ENCODE measurements at places on chromosomes 11 and 22.
A peak's percentile ranks its signal among the peaks of the same experiment; 100 is the strongest.

- no peak for DNase-seq
These were observed 816.2 kb upstream of the LUZP2 start for GRCh38 chr11:23680488-23681230.

DNA sequence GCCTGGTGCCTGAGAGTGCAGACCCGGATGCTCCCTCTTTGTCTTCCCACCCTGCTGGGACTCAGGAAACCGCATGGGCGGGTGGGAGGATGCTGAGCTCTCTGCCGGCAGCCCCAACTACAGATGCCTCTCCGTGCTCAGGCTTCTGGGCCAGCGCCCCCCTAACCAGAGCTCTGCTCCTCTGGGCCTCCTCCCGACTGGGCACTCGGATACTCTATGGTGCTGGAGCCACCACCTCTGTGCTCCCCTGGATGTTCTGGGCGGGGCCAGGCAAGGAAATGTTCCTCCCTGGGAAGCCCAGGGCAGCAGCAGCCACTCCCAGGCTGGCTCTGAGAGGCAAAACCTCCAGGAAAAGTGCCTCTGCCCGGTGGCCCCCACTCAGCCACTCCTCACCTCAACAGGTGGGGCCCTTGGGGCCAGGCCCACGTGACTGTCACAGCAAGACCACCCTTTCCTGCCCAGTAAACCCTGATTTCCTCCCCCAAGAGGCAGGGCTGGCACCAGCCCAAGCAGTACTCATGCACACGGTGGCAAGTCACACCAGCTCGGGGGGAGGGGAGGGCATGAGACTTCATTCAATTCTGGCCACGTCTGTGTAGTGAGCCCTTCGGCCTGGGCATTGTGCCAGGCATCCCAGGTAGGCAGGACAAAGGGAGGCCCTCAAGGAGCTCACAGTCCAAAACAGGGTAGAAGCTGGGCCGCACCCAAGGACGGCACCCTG is 54.7 kb upstream of the TCF20 start:
- DNase-seq, result peak; percentile 23

GRCh38 chr22:44795701-44796630 is 43.6 kb downstream of the ARHGAP8 start:
- DNase-seq, result no peak

DNA sequence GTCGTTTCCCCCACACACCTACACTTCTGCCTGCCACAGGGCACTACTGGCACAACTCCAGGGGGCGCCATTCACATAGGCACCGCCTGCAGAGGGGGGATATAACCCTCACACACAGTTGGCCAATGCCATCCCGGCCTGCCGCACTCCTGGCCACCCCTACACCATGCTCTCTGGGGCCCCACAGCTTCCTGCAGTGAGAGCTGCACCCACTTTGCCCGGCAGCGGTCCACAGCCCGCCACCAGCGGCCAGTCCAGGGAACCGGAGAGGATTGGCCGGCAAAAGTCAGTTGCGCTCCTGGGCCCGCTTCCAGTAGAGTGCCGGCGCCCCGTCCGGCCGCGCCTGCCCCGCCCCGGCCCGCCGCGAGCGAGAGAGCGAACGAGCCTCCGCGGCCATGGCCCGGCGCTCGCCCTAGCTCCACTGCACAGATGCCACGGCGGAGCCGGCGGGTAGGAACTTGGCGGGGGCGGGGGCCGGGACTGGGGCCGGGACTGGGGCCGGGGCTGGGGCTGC is 25.6 kb upstream of the SUSD2 start:
- peak; percentile 79 for DNase-seq

- DNase-seq, result no peak
These were observed 9.3 kb upstream of the ANKRD13D start for GRCh38 chr11:67279589-67280340.

DNA sequence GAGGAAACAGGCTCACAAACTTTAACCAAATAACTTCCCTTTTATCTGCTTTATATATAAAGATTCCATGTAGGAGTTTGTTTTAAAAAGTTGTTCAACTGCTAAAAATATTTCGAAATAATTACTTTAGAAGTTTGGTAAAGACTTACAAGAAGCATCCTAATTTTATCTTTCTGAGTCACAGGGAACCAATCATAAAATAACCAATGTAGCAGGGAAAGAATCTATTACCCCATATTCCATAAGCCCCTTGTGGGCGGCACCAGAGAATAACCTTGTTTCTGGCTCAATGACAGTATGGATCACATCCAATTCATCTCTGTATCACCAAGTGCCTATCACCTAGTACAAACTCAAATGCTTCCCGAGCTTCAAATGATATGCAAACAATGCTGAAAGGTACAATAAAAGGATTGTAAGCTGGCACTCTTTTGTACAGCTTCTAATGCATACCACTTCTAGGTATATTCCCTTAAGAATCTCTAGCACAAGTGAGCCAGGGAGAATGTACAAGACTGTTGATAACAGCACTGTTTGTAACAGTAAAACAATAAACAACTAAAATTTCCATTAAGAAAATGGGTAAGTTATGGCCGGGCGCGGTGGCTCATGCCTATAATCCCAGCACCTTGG is 158.4 kb downstream of the ATG16L2 start:
- no peak for DNase-seq

- peak; percentile 94 for DNase-seq
These were observed 2.6 kb upstream of the BCL9L start for GRCh38 chr11:118928101-118928869.

DNA sequence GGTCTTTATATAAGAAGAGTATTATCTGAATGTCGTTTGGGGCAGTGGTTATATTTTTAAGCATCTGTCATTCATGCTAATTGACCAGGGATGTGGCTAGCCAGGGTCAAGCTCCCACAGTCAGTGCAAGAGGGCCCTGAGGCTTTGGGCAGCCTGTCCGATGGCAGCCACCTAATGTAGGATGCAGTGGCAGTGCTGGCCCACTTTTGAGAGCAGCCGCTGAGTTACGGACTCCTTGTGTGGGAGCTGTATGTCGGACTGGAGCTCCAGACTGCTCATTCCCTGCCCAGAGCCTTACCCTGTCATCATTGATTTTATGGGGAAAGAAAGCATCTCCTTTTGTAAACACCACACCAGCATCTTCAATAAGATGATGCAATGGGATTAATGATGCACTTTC is 99.5 kb downstream of the SYT9 start:
- DNase-seq, result no peak

DNA sequence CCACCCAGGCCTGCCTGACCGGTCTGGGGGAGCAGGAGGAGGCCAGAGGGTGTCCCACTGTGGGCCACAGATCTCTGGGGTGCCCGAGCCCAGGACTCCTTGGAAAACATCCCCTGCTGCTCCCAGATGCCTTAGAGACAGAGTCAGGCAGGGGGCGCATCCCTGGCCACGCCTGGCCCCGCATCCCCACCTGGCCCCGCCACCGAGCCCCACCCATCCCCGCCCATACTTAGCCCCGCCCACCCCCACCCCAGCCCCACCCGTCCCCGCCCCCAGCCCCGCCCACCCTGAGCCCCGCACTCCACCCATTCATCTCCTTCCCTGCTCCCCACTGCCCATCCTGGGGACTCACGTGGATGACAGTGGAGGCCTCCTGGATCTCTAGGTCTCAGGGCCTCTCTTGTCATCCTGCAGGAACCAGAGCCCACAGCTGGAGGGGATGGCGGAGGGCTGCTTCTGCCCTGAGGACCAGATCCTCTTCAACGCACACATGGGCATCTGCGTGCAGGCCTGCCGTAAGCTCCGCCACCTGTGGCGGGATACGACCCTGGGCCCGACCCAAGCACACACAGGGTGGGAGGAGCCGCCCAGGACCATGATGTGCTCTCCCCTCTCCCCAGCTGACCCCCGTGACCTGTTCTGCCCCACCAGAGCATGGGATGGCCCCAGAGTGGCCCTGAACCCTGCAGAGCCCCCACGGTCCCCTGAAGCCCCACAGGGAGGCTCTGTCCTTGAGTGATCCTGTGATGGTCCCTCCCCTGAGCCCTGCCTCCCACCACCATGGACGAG is 33.6 kb downstream of the MUC5B start:
- DNase-seq, result no peak

GRCh38 chr11:1529774-1530173 is 42.3 kb downstream of the DUSP8 start:
- DNase-seq, result no peak

- DNase-seq, result no peak
These were observed 9.4 kb downstream of the TRIM29 start for GRCh38 chr11:120128392-120129119.

DNA sequence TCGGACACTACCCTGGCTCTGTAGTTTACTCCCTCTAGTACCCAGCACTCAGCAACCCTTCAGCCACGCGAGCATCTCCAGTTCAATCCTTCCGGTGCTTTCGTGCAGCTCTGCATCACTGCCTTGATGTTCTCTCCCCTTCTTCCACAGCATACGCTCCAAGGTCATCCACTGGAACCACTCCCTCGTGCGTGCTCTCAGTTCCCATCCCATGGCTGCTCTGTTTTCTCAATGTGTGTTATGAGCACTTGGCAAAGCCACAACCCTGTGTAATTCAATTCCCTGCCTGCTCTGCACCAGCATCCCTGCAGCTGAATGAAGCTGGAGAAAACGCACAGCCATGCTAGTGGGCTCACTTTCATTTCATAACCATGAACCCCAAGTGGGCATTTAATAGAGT is 38.5 kb upstream of the NFRKB start:
- DNase-seq, result no peak

DNA sequence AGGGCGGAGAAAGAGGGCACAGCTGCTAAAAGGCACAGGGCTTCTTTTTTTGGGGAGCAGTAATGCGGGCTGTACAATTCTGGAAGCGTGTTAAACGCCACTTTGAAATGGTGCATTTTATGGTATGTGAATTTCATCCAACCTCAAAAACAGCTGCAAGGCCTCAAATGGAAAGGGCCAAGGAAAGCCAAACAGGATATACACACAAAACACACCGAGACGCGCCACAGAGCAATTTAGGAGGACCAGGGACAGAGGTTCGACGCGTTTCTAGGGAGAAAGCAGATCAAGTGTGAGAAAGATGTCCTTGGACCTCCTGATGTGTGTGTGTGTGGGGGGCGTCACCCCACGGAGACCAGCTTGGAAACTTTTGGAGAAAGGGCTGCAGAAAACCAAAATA is 31.1 kb downstream of the TSPAN4 start:
- DNase-seq, result no peak

DNA sequence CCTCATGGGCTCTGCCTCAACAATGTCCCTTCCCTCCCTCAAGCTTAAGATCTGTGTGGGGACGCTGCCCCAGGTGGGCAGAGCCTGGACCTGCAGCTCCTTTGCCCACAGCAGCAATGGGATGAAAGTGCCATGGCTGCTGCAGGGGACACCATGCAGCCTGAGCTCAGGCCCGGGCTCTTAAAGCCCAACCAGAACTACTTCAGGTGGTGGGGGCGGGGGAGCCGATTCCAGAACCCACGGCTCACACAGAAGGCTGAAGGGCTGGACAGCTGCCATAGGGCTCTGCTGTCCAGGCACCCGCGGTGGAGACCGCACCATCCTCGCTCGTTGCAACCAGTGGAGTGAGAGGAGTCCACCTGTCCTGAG is 12.5 kb downstream of the CHID1 start:
- DNase-seq, result peak; percentile 71

DNA sequence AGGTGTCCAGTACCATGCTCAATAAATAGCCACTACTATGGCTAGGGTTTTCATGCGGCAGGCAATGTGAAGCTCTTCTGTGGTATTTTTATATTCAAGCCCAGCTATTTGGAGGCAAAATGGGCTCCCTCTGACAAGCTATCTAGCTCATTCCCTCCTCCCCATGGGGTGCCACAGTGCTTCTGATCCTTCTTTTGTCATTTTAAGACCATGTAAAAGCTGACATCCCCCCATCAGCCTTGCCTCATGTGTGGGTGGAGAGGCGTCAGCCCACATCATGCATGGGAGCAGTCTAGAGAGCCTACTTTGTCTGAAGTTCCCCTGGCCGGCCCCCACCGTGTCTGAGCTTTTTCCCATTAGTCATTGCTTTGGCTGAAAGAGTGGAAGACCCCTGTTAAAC is 59.8 kb downstream of the NAV2 start:
- no peak for DNase-seq

DNA sequence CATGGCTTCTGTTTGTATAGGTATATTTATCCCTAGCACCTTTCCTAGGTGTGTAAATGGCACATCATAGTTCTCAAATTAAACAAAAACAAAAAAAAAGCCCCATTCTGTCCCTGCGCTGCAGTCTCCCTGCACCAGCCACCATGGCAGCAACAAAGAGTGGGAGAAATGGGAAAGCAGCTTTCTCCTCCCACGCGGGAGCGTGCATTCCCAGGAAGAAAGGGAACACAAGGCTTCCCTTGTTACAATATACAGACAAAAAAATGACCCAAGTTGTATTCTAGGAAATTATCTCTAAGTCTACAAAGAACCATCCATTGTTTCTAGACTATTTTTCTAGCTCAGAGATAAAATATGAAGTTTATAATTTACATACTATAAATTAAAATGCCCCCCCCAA is 16.1 kb upstream of the TMPRSS5 start:
- DNase-seq, result no peak

GRCh38 chr22:17339095-17339693 is 30.1 kb upstream of the CECR2 start:
- no peak for DNase-seq

GRCh38 chr22:46581538-46582244 is 38.5 kb upstream of the GRAMD4 start:
- peak; percentile 53 for DNase-seq

DNA sequence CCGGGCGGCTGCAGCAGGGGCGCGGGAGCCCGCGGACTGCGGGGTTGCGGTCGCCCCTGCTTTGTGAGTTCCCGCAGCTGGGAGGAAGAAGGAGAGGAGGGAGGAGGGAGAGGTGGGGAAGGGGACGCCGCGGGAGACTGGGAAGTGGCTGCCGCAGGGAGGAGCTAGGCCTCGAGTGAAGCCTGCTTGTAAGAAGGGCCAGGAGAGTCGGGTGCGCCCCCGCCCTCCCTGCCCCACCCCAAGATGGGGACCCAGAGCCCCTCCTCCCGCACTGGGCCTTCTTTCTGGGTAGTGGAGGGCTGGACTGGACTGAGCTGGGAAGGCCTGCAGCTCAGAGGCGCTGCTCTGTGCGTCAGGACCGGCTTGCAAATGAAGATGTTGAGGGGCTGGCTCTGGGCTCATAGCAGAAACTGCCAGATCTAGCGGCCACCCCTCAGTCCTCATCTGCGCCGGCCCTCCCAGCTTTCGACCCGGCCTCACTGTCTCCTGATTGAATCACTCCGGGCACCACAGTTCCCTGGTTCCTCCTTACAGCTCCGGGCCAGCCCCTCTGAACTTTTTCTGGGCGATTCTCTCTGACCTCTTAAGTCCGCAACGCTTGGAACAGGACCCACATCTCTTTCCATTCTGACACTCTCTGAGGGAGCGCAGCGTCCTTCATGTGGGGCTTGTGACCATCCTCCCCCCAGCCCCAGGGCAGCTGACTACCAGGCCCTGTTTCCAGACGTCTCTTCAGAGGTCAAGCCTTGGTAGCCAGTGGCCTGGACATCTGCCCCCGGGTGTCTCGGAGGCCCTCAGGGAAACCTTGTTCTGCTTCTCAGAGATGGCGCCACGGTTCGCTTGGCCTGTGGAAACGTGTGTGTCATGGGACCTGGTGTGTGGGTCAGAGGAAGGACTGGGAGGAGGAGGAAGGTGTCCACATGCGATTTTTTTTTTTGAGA is 21.9 kb downstream of the SERPINH1 start:
- DNase-seq, result peak; percentile 69

- DNase-seq, result no peak
These were observed 290.8 kb upstream of the ARHGAP42 start for GRCh38 chr11:100396266-100396665.
